ENCODE measurements at places on chromosomes 5 and 9.

DNA sequence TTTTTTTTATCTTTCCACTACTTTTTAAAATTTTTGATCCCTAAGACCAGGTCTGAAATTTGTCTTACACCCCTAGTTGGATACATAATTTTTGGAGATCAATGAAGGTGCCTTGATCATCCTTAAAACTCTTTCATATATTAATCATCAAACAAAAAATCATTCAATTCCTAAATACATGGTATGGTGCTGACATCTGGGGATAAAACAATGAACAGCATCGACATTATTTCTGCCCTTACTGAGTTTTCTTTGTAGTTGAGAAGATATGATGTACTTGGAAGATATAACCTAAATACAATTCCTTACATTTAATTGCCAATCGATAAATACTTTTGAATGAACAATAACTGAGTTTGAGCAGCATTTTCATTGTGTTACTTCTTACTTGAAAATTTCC, 18.3 kb downstream of the SPINK9 start:
- DNase-seq = no peak

- DNase-seq = no peak
Observed at GRCh38 chr5:33675958-33676464, 215.8 kb downstream of the ADAMTS12 start.

- peak; percentile 48 for DNase-seq
Observed at GRCh38 chr5:151772029-151772845, 483 bp downstream of the G3BP1 start.

DNA sequence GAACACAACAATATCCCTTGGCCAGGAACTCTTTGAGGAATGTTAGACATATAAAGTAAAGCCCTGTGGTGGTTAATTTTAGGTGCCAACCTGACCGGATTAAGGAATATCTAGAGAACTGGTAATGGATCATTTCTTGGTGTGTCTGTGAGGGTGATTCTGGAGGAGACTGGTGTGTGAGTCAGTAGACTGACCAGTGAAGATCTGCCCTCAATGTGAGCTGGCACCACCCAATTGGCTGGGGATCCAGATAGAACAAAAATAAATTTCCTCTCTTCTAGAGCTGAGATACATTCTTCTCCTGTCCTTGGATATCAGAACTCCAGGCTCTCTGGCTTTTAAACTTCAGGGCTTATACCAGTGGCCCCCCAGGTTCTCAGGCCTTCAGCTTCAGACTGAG, 56.2 kb upstream of the TNPO1 start:
- peak; percentile 60 for DNase-seq

GRCh38 chr9:110671849-110672248, 3.3 kb downstream of the MUSK start:
- peak; percentile 37 for DNase-seq

DNA sequence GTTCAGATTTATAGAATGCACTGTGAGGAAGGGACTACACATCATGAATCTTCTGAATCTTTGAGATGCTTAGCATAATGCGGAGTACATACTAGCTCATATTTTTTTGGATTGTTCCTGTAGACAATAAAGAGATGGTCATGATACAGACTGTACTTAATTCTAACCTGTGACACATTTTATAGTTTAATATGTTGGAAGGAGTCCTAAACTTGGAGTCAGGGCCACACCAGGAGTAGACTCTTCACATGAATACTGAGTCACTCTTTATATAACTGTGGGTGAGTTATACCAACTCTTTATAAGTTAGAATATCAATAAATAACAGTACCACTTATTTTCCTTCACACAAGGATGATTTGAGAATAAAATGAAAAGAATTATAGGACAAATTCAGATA, 16.9 kb downstream of the C9orf85 start:
- no peak for DNase-seq

DNA sequence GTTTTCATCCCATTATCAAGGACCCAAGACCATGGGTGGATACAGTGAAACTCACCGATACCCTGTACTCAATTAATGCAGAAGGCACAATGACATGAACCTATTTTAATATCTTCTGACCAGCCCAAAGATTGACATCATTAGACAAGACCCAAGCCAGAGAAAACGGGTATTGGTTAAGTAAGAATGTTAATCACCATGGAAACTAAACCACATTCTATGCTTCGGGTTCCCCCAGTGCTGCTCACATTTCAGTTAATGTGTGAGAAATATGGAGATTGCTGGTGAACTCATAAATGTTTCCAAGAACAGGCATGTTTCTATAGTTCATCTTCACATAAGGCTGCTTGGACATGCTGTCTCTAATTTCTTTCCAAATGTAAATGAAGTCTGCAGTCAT, 77.0 kb downstream of the IRX2 start:
- DNase-seq = no peak

DNA sequence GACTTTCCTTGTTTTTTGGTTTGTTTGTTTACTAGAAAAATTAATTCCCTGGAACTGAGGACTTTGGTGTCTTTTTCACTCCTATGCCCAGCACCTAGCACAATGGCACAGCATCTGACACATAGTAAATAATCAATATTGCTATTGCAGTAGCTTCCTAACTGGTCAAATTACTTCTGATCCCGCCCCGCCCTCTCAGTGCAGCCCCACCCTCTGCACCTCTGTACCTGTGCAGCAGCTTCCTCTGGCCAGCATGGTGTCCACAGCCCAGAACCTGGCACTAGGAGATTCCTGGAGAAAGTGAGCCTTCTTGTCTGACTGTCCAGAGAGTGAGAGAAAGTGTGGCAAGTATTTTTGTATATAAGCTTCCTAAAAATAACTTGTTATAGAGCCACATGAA, 343.2 kb downstream of the ZNF608 start:
- DNase-seq = no peak

DNA sequence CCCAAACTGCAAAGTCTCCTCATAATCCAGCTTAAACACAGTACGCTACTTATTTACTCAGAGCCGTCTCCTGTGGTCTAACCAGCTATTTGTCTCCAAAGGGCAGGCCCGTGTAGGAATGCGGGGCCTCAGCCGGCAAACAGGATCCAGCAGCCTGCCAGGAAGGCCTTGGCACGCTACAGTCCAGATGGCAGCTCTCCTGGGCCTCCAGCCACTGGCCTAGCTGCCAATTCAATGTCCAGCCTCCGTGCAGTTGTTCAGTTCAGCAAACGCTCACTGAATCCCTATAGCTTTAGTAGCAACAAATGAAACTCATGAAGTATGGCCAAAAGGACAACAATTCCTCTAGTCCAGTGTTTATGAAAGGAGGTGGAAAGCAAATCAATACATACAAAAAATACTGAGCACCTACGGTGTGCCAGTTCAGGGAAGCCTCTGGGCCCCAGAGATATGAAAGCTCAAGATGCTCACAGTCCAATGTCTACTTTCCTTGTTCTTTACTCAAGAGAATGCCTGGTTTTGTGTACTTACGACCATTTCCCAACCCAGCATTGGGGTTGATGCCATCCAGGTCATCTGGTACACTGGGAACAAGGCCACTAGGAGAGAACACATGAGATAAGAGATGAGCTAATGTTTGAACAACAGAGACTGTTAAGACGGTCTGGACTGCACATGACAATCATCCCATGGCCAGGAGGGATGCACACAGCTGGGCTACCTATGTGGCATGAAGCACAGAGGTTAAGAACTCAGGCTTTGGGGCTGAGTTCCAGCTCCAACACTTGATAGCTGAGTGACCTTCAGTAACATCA, 8.3 kb downstream of the CDK5RAP2 start:
- peak; percentile 95 for DNase-seq

GRCh38 chr5:125109293-125109692, 362.9 kb upstream of the ZNF608 start:
- DNase-seq = no peak

DNA sequence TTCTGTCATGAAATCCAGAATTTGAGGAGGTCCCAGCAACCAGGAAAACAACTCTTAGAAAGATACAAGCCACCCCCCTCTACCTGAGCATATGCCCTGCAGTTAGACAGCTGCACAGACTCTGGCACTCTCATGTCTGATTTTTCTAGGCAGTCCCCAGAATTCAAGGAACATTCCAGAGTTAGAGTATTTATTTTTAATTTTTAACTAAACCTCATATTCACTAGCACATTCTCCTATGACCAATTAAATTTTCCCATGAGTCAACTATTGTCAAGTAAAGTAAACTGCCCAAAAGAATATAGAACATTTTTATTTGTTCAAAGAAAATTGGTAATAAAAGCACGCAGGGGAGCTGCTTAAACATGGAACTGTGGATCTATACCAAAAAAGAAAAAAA, 490.5 kb upstream of the SEMA6A start:
- no peak for DNase-seq

- DNase-seq = no peak
Observed at GRCh38 chr5:135357685-135358084, 41.3 kb downstream of the MACROH2A1 start.

DNA sequence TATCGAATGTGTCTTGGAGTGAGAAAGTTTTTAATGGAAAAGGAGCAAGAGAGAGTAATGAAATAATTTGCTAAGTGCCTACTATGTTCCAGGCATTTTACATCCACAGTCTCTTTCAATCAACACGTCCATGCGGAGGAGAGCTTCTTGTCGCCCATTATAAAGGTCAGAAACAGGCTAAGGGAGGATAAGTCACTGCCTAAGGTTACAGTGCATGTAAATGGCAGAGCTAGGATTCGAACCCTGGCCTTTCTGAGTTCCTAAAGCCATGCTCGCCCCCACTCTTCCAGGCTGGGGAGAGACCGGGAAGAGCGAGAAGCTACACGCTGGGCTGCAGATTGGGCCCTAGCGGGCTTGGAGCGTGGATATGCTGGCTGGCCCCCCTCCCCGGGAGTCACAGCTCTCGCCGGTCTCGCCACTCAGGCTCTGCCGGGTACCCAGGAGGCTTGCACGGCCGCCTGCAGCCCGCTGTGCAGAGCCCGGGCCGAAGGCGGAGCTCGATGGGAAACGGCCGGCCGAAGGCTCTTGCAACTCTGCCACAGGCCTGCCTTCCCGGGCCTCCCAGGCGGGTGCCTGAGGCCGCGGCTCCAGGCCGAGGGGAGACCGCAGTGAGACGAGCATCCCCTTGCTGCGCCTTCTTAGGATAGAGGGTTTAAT, 775 bp upstream of the LHX2 start:
- DNase-seq = peak; percentile 19

- DNase-seq = peak; percentile 98
Observed at GRCh38 chr9:111743275-111743674, 51.5 kb downstream of the SHOC1 start.

DNA sequence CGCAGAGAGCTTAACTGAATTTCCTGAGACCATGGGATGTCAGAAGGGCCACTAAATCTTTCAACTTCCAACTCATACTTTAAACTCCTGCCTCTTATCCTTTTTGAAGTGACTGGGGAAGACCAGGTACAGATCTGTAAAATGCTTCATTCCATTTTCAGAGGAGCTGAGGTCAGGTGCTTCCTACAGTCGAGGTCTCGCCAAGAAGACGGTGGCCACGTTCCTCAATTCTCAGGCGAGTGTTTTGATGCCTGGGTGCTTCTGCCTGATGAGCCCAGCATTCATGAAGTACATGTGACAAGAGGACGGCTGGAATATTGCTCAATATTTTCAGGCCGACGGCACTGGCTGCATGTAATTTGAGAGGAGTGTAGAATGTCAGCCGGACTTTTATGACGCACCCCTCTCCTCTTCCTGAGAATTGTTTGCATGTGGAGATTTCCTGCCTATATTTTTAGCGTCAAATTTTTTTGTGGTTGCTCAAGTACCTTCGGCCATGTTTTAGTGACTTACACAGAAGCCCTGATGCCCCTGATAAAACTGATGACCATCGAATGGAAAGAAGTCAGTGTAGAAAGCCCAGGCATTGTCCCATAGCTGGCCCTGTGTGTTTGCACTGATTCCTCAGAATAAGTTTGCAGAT, 38.8 kb upstream of the GLRX start:
- peak; percentile 98 for DNase-seq

- peak; percentile 38 for DNase-seq
Observed at GRCh38 chr5:126527892-126528291, 67.1 kb downstream of the ALDH7A1 start.

DNA sequence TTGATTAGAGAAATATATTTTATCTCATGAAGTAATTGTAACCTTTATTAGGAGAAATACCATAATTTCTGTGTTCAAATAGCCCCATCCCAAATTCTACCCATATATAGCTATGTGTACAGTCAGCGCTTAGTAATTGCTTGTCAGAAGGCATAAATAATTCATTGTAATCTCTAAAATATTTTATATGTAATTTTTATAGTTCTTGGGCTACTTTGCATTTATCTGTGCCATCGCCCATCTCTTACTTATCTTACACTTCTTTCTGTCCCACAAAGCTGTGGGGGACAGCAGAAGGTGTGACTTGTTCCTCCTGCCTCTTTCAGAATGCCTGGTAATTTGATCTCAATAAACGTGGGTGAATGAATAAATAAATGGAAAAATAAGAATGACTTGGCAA, 5.5 kb downstream of the ADAMTSL1 start:
- no peak for DNase-seq

DNA sequence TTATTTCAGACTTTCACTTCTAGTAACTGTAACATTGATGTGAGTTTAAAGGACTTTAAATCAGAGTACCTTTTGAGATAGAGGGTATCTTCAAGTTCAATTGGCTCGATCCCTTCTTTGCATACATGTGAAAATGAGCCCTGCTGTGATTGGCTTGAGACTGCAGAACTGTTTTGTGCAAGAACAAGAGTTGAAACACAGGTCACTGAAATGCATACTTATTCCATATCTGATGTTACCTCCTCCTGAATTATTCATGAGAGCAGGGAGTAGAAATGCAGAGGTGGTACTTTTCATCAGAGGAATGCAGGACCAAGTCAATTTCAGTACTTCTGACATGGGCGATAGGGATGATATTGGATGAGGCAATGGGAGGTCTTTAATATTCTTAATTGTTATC, 459.5 kb downstream of the TLR4 start:
- no peak for DNase-seq

- peak; percentile 93 for DNase-seq
Observed at GRCh38 chr5:53463909-53464621, 16.4 kb upstream of the FST start.

GRCh38 chr5:137630972-137631370, 104.9 kb downstream of the KLHL3 start:
- DNase-seq = no peak
